ENCODE measurements at places on chromosomes 6 and 20. TPM values are rescaled to one million over a fixed set of nuclear protein-coding genes. Genes with fewer than 3 reads are reported as not detected.

- DNase-seq = no peak
Measured at GRCh38 chr20:36854348-36855240, 21.3 kb upstream of the TLDC2 start.

GRCh38 chr6:140175486-140175885, 801.0 kb upstream of the CITED2 start:
- no peak for DNase-seq

DNA sequence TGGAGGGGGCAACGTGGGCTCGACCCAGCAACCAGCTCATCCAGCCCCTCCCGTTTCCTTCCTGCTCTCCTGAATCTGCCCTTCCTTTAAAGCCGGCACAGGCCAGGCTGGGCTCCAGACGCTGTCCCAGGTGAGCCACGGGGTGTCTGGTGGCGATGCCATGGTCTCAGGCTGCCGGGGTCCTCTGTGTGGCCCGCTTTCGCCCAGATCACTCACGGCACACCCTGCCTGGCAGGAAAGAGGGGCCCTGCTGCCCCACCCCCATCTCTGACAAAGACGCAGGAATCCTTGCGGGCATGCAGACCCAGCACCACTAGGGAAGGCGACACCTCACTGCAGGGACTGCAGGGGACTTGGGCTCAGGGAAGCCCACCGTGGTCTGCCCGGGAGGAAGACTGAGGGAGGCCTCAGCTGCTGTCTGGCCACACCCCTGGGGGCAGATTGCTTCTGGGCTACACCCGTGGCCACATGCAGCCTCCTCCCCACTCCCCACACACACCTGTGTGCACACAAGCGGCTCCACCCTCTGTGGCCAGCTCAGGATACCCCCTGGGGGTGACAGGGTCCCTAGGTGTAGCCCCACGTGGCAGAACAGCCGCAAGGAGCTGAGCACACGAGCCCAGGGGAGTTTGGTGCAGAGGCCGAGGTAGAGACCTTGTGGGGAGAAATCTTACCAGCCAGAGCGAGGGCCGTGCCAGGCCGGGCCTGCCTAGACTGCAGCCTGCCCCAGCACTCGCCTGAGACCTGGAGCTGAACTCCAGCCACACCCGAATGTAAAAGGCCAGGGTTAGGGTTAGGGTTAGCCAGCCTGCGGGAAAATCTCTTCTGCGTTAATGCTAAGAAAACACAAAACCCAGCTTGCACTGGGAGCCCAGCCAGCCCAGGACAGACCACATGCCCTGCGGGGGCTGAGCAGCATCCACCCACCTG, 104.6 kb downstream of the DLL1 start:
- DNase-seq = no peak

GRCh38 chr6:38279963-38280588, 359.7 kb downstream of the BTBD9 start:
- DNase-seq = no peak

DNA sequence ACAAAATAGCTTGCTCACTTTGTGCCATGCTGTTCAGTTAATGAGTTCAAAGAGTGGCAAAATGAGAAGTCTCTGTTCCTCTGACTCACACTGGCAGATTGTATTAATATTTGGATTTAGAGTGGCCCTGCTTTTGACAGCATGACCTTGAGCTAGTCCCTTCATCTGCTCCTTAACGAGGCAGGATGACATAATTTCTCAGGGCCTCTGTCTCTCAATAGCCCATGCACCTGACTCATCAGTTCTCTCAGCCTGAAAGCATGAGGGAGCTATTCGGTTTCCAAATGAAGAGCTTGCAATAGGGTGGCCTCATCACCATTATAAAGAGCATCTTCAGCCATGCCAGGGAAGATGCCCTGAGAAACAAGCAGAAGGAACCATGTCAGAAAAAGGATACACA, 38.2 kb downstream of the CAP2 start:
- no peak for DNase-seq

DNA sequence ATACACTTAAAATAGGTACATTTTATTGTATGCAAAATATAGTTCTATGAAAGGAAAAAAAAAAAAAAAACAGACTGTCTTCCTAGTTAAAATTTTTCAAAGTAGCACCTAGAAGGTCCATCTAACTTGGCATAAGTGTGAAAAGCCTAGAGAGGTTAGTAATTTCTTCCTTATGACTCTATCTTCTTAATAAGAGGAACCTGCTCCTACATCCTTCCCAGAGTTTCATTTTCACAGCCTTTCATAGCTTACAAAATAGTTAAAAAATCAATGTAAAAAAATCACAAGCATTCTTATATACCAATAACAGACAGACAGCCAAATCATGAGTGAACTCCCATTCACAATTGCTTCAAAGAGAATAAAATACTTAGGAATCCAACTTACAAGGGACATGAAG, 28.8 kb downstream of the OGFRL1 start:
- no peak for DNase-seq

DNA sequence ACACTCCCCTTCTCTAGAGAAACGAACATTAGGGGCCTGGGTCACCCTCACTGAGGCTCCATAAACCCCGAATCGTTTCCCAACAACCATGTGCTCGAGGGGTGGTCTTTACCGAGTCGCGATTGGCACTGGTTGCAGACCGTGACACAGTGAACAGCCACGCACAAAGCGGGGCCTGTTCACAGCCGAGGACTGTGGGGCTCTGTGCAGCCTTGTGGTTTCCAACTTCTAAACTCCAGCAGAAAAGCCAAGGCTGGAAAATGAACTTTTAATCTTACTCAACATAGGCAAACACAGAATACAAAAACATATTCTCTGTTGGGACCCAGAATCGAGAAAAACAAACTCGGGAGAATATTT, 19.0 kb downstream of the RRBP1 start:
- DNase-seq = no peak

- DNase-seq = no peak
Measured at GRCh38 chr6:167401525-167402194, 76.8 kb downstream of the TTLL2 start.

- DNase-seq = no peak
Measured at GRCh38 chr6:165655191-165655590, 7.8 kb downstream of the PDE10A start.

DNA sequence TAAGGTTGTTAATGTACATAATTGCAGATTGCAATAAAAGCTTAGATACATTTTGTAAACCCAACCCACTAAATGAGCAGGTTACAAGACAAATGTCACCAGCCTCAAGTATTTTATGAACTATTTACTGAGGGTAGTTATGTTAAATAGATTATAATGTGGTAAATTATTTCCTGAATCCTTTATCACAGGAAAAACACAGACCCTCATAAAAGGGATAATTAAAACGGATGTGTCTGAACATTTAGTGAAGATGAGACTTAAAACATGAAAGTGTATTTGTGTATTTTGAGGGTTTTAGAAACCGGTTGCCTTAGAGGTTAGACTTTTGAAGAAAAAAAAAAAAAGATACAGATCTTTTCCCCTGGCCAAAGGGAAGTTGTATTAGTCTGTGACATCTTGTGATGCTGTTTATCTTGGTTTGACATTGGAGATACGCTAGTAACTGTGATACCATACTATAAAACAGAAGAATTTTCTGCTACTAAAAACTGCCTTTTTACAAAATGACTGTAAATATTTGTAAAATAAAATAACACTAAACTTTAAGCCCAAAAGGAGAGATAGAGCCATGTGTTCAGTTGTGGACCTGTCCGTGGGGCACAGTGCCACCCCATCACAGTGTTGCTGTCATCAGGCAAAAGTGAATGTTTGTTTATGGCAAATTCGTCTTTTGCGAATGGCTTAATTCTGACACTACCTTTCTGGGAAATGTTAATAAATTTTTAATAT, 9.7 kb downstream of the DYNLT1 start:
- no peak for DNase-seq

GRCh38 chr6:97443408-97444080, 160.5 kb upstream of the MMS22L start:
- no peak for DNase-seq

- DNase-seq = no peak
Measured at GRCh38 chr6:36243562-36244212, 26.2 kb upstream of the PNPLA1 start.

- DNase-seq = no peak
Measured at GRCh38 chr20:25859649-25860530, 163.2 kb upstream of the ZNF337 start.

DNA sequence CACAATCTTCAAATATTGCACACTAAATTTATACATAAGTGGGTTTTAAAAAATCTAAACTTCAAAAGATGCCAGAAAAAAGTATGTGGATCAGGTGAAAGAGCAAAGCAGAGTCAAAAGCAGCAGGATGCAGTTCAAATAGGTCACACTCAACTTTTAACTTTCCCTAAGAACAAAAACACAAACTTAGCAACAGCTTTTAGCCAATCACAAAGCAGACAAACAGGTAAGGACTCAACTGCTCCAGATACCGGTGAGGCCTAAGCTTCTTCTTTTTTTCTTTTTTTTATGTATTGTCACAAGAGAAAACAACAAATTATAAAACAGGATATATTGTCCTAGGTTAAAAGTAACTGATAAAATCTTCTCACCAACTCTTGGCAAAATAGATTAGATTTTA, 74.7 kb downstream of the SESN1 start:
- DNase-seq = no peak

GRCh38 chr20:62928246-62928939, 2.1 kb upstream of the DIDO1 start:
- no peak for DNase-seq

- no peak for DNase-seq
Measured at GRCh38 chr20:19129976-19130612, 82.3 kb upstream of the SLC24A3 start.

DNA sequence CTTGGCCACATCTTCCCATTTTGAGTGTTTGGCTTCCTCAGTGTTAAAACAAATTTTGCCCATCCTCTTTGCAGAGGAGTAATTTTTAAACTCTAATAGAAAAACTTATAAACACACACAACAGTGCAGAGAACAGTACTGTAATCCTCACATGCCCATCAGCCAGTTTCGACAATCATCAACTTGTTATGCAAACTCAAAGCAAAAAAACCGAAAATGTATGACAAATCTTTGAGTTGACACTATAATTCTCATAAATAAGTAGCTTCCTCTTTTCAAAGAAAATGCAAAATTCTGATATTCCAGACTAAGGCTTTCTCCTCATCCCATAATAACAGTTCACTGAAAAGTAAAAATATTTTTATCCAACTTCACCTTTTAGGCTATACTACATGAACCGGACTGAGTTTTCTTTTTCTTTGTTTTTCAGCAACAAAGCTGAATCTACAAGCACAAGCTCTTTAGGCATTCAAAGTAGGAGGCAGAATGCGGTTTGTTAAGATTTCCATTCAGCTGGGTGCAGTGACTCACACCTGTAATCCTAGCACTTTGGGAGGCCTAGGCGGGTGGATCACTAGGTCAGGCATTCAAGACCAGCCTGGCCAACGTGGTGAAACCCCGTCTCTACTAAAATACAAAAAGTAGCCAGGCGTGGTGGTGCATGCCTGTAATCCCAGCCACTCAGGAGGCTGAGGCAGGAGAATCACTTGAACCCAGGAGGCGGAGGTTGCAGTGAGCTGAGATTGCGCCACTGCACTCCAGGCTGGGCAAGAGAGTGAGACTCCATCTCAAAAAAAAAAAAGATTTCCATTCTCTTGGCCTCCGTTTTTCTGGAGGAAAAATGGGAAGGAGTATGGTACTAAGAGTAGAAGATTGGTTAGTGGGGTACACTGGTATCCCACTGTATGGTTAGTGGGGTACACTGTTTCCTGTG, 74.8 kb downstream of the GCNT2 start:
- no peak for DNase-seq

DNA sequence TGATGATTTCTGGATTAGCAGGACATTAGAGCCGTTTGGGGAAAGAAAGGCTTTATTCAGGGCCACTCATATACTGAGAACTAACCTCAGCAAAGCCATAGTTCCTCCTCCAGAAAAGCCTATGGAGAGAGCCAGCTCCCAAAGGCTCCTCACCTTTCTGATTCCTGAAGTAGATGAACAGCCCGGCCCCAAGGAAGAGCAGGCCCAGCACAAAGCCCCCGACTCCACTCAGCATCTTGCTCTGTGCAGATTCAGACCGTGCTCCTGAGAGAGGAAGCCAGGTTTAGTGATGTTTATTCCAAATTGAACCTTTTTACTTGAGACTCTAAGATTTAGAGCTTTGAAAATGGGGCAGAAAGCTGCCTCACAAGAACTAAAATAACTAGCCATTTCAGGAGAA, 9.1 kb downstream of the HLA-DRB1 start:
- no peak for DNase-seq

DNA sequence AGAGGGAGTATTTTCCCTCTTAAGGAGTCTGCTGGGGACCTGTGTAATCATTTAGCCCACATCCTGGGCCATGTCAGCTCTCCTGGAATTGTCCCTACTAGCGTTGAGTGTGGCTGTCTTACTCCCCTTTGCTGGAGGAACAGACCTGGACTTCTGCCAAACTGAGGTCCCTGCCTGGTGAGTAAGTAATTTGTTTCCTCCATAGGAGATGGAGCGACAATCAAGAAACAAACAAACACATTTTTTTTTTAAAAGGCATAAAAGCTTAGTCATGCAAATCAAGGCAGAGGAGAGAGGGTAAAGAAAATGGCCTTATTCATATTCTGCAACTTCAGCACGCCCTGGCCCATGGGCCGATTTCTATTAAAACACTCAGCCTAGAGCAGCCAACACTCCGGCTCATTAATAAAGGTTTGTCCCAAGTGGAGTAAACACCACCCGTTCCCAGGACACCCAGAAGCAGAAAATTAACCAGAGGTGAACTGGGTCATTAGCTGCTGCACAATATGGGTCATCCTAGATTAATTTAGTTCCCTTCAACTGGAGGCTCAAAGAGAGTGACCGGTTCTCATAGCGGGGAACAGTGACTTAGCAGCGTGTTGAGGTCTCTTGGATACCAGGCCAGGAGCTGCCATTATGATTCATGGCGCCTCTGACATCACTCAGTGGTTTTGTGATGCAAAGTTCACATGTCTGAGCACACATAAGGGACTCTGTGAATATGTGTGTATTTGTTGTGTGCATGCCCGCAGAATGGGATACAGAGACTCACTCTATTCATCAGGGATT, 165.0 kb upstream of the SULF2 start:
- no peak for DNase-seq

DNA sequence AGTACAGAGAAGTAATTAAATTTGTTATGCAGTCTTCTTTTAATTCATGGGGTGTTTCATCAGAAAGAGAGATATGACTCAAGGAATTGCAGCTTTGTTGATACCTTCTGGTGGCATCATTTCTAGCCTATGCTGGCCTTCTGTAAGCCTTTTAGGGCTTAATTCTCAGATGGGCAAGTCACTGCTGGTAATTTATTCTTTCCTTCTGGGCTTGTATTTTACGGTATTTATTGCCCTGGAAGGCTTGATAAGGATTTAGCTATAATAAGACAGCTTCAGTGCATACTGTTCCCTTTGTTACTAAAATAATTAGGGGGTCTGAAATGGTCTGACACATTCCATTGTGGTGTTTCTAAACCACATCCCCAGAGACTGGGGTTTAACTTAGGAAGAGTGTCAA, 57.9 kb upstream of the EMILIN3 start:
- DNase-seq = no peak

Gene PPP1R16B
- total RNA-seq = 3.7 TPM

Gene DNAH8
- not detected for total RNA-seq

Gene PFDN4
- 57.7 TPM for total RNA-seq

Gene PHACTR1
- 4.6 TPM for total RNA-seq

Gene GSTA2
- not detected for total RNA-seq

Gene SLC22A7
- not detected for total RNA-seq

Gene ZNF165
- total RNA-seq = 3.1 TPM

Gene THBS2
- 31.9 TPM for total RNA-seq

Gene TRIM38
- 11.8 TPM for total RNA-seq

Gene SPEF1
- total RNA-seq = 0.88 TPM

Measured in breast epithelium (tissue), 4 donors.